ENCODE measurements at places on chromosomes 4 and X. TPM values are rescaled to one million over a fixed set of nuclear protein-coding genes. Genes with fewer than 3 reads are reported as not detected.

Gene RAB33B
- 22.0 TPM for total RNA-seq

Gene MAML3
- 1.7 TPM for total RNA-seq

Gene RRH
- total RNA-seq: not detected

Gene YIPF7
- total RNA-seq: not detected

Gene CXCL10
- total RNA-seq: under 0.01 TPM

Gene SSX4
- not detected for total RNA-seq

Gene GPRIN3
- 0.58 TPM for total RNA-seq

Gene BST1
- total RNA-seq: 39.5 TPM

Gene SMPX
- total RNA-seq: not detected

Gene EDA
- 0.77 TPM for total RNA-seq

Gene MAGEB2
- total RNA-seq: not detected

Gene SPINK2
- not detected for total RNA-seq

Gene ZNF157
- total RNA-seq: 0.28 TPM

Gene PGAM4
- not detected for total RNA-seq

Gene ITM2A
- total RNA-seq: 0.58 TPM

Gene COL25A1
- total RNA-seq: 0.19 TPM

Gene SAP30
- total RNA-seq: 43.1 TPM

Gene PAPSS1
- 73.9 TPM for total RNA-seq

Gene DCAF12L2
- under 0.01 TPM for total RNA-seq

Gene GSPT2
- total RNA-seq: 5.4 TPM

Gene IRAK1
- total RNA-seq: 108 TPM

Gene CT55
- total RNA-seq: not detected

Gene TMSB15C
- 3.1 TPM for total RNA-seq

Gene CFAP299
- 6.5 TPM for total RNA-seq

Gene SAGE1
- total RNA-seq: not detected

Gene ZCCHC13
- total RNA-seq: not detected

Gene NUDT9
- total RNA-seq: 16.9 TPM

Gene ABHD18
- 5.4 TPM for total RNA-seq

Gene HTR2C
- total RNA-seq: not detected

Gene TMEM35A
- total RNA-seq: 5.1 TPM

Gene F8A3
- 2.8 TPM for total RNA-seq

Gene ZMAT1
- total RNA-seq: 2.0 TPM

Gene DGAT2L6
- not detected for total RNA-seq

Gene SLC9A7
- 67.9 TPM for total RNA-seq

Gene TLL1
- total RNA-seq: 0.85 TPM

Gene CXorf49
- total RNA-seq: not detected

Gene TCEAL7
- 58.9 TPM for total RNA-seq

Gene PLAC1
- total RNA-seq: not detected

Gene AKAP4
- total RNA-seq: not detected

Gene TMPRSS11A
- not detected for total RNA-seq
